AG10803 (cell line): ENCODE measurements at places on chromosomes 5 and 9.

- no peak for DNase-seq
These were observed at the start of gene PPP1R26 for GRCh38 chr9:135479469-135480052. Gene PPP1R26, plus strand, starts transcription at chr9:135479782. Its CDS starts 4,729 bp downstream, at chr9:135484511.

DNA sequence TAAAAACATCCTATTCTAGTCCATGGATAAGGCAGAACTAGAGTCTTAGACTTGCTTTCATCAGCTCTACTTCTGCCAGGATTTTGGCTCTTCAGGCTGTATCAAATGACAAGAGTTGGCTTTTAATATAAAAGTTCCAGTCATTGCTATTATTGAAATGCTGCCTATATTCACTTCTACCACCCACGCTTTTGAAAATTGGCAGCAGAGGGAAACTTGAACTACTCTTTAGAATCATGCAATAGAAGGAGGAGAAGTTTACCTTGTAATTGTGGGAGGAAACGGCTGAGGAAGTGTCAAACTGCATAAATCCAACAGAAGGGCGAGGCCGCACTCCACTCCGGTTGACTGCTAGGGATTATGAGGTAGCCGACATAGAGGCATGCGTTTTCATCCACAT is 122.6 kb upstream of the BASP1 start:
- DNase-seq = no peak

DNA sequence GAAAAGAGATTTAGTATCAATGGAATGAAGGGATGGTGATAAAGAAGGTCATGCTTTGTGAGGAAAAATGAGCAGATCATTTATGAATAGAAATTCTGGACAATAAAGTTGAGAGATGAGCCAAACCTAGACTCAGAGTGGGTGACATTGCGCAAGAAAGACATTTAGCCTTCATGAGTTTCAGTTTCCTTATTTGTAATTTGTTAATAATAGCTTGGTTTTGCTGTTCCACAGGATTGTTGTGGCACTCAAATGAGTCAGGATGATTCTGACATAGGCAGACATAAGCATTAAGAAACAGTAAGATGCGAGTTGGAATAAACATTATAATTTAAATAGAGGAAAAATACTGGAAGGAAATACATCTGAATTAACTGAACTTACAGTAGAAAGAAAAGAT is 34.8 kb downstream of the ITGA2 start:
- DNase-seq = peak; percentile 84

GRCh38 chr5:136764601-136765000 is 399.3 kb upstream of the TRPC7 start:
- DNase-seq = no peak

- peak; percentile 39 for DNase-seq
These were observed 412.5 kb upstream of the POU5F2 start for GRCh38 chr5:94153736-94154450.

- no peak for DNase-seq
These were observed 466.0 kb downstream of the CAAP1 start for GRCh38 chr9:26426551-26427131.

DNA sequence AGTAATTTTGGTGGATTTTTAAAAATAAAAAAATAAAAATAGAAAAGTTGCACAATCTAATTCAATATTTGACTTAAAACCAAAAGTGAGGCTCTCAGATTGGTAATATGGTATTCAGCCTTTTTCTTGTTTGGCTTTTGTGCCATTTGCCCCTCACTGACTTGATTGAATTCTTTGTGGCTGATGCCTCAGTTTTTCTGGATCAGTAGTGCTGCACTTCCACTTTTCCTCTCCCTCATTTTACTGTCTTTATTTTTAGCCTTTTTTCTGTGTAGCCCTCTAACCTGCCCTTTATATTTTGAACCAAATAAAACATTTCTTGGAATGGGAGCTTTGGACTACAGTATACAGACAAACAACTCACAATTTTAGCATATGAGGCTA is 3.8 kb upstream of the MSMP start:
- no peak for DNase-seq

DNA sequence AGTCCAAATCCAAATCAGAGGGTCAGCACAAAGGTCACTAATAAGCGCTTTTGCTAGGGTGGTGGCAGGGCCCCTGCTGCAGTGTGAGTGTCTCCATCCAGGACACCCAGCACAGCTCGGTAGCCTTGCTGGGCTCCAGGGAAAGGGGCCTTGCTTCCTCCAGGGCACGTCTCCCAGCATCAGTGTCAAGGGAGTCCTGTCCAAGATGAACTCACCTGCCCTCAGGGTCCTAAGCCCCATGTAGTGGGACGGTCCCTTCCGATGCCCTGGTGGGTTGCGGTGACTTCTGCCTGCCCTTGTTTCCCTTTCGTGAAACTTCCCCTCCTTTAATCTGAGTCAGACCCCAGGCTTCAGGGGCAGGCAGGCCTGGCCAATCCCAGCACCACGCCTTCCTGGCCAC is 101.7 kb downstream of the ZNF354C start:
- DNase-seq = no peak

GRCh38 chr5:72177538-72177937 is 70.3 kb downstream of the MAP1B start:
- DNase-seq = no peak

- DNase-seq = no peak
These were observed 50.1 kb downstream of the DRD1 start for GRCh38 chr5:175393897-175394296.

DNA sequence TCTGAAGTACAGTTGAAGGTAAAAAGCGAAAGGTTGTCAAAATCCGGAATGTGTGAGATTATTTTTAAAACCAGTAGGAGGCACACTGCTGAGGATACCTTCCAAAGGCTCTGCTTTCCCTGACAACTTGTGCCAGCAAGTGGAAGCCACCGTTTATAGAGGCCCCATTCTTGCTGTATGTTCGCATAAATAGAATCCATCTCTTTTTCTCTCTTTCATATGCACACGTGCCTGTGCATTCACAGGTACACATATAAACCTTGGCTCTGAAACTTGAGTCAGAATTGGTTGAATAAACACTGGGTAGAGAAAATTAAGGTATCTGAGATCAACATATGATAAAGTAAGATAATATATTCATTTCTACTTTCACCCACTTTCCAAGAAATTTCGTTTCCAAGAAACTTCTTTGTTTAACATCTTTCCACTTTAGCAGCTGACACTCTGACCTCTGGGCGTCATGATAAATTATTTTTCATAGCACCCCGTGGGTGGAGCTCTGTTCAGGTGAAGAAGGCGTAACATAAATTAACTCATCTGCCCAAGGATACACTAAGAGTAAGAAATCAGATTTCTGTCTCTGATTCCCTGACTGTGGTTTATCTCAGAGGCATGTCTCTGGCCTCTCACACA is 63.7 kb upstream of the RICTOR start:
- no peak for DNase-seq

GRCh38 chr9:130869250-130869649 is 27.4 kb downstream of the QRFP start:
- no peak for DNase-seq

- DNase-seq = peak; percentile 20
These were observed 402 bp downstream of the BRD8 start for GRCh38 chr5:138177941-138178515.

- DNase-seq = no peak
These were observed 24.3 kb downstream of the GLT6D1 start for GRCh38 chr9:135614821-135615665.

DNA sequence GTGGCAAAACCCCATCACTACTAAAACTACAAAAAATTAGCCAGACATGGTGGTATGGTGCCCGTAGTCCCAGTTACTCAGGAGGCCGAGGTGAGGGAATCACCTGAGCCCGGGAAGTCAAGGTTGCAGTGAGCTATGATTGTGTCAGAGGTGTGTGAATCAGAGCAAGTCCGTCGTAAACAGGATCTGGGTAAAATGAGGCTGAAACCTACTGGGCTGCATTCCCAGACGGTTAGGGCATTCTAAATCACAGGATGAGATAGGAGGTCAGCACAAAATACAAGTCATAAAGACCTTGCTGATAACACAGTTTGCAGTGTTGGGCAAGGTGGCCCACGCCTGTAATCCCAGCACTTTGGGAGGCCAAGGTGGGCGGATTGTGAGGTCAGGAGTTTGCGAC is 1.9 kb upstream of the CLTB start:
- no peak for DNase-seq

GRCh38 chr5:179803651-179804554 is 2.8 kb downstream of the MGAT4B start:
- DNase-seq = no peak

- no peak for DNase-seq
These were observed 111.0 kb upstream of the VCAN start for GRCh38 chr5:83360573-83360972.

DNA sequence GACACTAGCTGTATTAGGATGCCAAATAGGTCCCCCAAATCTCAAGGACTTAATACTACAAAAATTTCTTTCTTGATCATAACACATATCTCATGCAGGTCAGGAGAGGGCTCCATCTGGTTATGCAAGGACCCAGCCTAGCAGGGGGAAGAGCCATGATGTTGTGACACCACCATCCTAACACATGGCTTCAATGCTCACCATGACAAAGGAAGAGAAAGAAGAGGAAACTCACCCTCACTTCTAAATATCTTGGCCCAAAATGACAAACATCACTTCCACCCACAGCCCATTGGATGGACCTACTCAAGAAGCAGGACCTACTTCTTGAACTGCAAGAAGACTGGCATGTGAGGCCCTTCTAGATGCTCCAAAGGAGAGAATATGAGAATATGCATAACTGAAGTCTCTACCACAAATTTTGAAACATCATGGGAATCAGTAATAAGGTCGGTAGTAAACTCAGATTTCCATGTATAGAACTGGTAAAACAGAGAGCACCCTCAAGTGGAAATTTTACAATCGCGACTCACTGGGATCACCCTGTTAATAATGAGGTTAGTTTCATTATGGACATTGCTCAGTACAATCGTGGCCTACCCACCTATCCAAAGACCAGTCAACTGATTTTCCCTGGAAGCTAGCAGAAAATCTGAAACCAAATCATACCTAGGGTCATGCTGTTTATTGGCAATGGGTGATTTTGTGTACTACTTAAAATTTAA is 308.2 kb downstream of the ACTL7B start:
- no peak for DNase-seq

- DNase-seq = no peak
These were observed 74.5 kb downstream of the PTCD2 start for GRCh38 chr5:72394688-72395087.

DNA sequence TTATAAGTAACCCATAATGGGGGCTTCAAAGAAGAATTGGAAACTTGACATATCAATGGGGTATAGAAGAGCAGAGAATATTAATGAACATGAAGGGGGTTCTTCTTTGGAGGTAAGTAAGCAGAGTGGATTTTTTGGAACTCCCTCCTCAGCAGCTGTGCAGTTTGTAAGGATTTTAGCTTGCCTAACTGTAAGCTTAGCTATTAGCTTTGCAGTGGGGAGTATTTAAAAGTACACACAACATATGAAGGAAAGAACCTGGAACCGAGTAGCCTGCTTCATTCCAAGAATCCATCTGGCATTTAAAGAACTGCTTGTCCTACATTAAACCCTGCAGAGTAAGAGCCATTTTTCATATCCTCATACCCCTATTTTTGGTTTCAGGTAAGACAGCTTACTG is 2.2 kb upstream of the PBX3 start:
- DNase-seq = peak; percentile 67
